Activated CD4-positive, CD25-positive, alpha-beta regulatory T cell (primary cell): ENCODE measurements at places on chromosomes 6 and 20.

GRCh38 chr6:54264581-54265272 is 43.5 kb upstream of the TINAG start:
- no peak for DNase-seq

DNA sequence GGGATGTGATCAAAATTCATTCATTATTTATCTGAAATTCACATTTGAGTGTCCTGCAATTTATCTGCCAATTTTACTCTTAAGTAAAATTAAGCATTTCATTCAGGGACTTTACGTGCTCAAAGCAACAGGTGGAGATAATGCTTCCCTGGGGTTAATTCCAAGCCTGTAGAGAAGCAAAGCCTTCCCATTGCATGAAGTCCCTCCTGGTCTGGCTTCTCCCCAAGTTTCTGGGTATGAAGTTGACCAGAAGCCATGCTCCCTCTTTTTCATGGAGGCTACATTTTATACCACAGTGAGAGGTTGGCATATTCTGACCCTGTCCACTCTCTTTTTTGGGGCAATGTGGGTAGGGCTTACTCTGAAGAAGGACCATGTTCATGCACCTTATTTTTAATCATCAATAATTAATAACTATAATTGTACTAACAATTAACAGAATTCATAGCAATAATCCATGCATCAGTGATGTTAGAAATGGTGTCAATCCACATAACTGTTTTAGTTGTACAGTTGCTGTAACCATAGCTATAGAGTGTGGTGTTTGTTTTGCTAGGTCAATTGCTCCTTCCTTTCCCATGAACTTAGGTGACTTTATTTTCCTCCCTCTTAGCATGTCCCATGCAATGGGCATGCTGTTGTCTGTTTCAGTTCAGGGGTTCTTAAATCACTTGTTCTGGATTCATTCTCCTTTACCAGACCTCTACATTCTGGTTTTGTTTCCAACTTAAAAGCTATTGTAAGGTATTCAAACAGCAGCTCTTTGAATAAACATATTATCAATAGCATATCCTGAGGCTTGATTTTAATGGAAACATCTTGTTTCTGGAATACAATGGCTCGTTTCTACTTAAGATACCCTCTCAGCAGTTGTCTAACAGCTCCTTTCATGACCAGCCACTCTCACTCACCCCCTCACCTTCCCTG is 1.5 kb downstream of the LAMA4 start:
- no peak for DNase-seq

DNA sequence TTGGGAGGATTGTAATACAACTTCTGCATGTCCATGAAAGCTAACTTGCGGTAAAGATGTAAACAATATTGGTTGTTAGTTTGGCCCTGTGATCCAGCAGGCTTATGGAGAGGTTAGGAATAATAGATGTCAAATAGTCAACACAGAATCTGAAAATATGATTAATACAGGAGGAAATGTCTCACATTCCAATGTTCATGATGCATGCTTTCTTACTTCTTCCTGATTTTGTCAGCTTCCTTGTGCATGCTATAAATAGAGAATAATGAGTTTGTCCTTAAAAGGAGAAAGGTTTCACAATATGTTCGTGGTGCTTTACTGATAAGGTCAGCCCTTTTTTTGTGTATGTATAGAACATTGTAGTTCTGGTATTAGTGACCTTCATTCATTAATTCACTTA is 136.7 kb downstream of the MMUT start:
- no peak for DNase-seq

DNA sequence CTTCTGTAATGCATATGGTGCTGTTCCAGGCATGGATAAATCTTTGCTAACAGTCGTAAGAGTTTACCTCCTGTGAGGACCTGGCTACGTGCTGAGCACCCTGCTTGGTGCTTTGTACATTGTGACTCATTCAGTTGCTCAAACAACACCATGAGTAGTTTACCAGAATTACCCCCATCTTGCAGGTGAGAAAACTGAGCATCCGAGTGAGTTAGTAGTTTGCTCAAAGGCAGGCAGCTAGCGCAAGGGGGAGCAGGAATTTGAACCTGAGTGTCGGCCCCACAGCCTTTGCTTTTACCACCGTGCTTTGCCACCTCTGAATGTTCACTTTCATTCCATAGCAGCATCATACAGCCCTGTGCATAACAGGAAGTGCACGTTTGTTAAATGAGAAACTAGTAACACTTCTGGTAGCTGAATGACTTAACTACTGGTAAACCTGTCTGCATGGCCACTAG is 121.9 kb downstream of the MTHFD1L start:
- peak; percentile 17 for DNase-seq

GRCh38 chr6:159594750-159595117 is 98.3 kb downstream of the SOD2 start:
- no peak for DNase-seq

DNA sequence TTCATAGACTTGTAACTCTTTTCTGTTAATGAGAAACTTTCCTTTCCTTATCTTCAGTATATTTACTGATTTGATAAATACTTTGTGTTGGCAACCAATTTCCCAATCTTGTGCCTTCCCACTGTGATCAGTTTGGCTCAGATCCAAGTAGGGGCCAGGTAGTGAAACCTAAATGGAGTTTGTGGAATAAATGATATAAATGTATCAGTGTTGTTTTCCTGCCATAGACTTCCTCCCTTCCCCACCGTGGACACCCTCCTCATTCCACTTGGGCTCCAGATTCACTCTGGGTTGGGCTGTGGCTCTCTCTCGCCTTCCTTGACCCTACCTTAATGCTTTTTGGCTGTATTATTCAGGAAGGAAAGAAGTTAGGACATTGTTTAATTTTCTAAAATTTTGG is 1.3 kb downstream of the ZKSCAN3 start:
- no peak for DNase-seq

DNA sequence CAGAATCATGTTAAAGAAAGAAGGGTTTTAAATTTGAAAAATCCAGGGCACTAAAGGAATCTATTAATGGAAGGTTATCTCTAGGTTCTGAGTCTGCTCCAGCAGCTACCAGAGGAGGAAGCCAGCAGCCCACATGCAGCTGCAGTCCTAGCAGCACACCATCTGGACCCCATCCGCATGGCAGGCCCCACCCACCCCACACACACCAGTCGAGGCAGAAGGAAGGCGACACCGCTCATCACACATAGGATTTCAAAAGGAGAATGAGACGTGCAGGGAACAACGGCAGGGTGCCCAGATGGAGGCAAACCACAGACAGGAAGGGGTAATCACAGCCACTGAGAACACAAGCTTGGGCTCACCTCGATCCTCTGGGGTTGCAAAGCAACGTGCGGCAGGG is 78.9 kb downstream of the GINS1 start:
- DNase-seq = no peak

DNA sequence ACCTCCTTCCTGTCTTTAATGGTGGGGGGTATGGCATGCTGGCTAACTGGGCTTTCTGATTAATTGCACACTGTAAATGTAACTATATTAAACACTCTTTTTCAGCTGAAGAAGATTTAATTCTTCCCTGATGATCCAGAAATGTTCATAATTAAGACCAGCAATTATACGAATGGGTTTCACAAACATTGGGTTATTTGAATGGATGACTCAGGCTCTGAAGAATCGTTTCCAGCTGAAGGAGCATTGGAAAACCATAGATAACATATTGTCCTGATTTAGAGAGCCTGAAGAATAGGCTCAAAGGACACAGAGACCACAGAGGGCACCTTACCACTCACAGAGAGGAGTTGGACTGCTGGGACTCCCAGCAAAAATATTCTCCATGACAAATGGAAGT is 130.7 kb upstream of the SSTR4 start:
- DNase-seq = no peak

DNA sequence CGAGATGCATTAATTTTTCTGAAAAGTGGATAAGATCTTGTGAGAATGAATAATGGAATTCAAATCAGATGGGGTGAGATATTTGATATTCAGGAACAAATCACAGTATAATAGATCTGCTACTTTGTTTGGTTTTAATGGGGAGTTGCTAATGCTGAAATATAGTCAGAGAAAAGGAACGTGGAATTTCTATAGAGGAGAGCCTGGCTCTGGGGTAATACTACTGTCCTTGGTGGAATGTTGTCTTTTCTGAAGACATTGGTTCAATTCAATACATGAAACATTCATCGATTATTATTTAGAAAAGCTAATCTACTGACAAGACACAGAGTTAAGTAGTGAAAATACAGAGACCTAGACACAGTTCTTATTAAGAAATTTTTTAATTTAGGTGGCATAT is 108.6 kb downstream of the ESR1 start:
- DNase-seq = no peak

DNA sequence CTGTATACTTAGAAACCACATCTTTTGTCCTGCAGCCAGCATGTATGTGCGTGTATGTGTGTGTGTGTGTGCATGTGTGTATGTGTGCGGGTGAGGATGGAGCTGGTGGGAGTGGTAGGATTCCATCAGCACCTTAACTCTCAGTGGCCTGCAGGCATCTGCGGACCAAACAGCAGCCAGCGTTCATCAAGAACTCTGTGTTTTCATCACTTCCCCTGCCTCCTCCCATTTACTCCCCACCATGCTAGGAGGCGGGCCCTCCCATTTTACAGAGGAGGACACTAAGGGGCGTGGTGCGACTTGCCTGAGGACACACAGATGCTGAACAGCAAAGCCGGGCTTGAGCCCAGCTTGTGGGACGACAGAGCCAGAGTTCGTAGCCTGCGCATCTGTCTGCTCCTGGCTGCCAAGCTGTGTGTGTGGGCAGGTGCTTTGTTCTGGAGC is 8.9 kb downstream of the VSTM2L start:
- DNase-seq = no peak

DNA sequence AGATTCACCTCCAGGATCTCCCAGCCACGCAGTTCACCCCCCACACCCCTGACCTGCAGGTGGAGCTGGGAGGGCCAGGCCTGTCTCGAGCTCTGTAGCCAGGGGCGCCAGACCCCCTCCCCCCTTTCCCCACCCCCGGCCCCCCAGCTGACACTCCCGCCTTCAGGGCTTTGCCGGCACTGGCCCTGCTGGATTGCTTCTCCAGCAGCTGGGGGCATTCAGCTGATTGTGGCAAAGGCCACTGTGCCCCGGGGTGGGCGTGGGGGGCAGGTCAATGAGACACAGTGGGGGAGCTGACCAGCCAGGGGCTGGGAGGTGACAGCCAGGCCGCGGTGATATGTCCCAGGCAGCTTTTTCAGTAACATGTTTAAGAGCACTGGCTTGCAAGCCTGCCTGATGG is 22.2 kb downstream of the ZBP1 start:
- no peak for DNase-seq

GRCh38 chr20:59453759-59454560 is 150.4 kb upstream of the PHACTR3 start:
- DNase-seq = no peak

DNA sequence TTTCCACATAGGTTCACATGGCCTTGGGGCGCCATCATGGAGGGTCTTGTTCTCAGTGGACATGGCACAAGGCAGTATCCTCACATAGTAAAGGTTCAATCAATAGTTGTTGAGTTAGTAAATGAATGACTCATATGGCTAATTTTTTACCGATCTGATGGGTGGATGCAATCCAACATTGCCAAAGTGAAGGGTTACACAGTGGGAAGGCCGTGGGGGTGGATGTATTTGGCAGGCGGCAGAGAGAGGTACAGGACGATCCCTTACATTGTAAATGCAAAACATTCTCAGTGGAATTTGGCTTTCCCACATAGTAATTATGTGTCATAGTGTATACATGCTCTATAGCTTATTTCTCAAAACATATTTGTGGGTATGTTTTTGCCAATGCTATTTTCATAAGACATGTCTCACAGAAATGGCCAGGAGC is 21.0 kb upstream of the PDE7B start:
- DNase-seq = no peak

- DNase-seq = no peak
These were observed 75.4 kb downstream of the ZNF133 start for GRCh38 chr20:18363708-18364107.

GRCh38 chr6:18306977-18307376 is 42.6 kb upstream of the DEK start:
- DNase-seq = no peak

DNA sequence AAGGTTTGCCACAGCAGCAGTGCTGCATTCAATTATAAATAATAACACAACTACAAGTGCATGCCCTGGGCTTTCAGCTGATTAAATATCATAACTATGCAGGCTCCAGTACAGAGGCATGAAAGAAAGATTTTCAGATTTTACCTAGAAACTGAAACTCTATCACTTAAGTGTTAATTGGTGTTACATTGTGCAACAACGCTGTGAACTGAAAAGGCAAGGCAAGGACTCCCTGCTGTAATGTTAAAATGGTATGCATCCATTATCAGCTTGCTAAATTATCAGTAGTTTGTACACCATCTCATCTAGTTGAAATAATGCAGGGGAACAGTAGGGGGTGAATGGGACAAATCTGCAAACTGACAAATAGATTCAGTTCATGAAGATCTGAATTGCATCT is 976.7 kb upstream of the MANEA start:
- no peak for DNase-seq

- no peak for DNase-seq
These were observed 40.6 kb upstream of the SAMD5 start for GRCh38 chr6:147467886-147468285.

DNA sequence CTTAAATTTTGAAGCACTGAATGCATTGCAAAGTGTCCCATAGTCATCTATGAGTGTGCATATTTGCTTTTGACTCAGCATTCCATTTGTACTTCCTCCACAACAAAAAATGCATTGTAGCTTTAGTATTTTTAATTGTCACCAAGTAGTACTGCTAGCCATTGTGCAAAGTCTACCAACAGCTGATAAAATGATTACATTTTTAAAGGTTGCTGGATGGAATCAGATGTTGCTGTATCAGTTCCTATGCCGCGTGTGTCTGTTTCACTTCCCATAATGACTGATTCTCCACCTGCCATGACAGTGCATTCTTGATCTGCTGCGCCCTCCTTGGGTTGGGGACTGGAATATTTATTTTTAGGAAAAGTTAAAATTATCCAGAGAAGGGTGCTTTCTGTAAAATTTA is 41.2 kb downstream of the SLX4IP start:
- DNase-seq = no peak

DNA sequence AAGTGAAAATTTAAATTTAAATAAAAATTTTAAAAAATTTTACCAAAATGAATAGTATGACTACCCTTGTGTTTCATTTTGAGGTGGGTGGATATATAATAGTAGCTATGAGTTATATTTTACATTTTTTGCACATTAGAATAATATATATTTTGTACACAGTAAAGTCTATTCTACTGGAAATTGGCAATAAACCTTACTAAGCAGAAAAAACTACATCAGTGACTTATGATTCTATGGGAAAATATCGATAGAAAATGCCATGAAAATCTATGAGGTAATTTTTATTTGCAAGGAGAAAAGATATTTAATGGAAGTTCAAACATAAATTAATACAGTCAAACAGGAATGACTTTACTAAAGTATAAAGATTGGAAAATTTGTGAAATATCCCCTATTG is 2.8 kb upstream of the TSPYL4 start:
- no peak for DNase-seq

- DNase-seq = peak; percentile 43
These were observed at the start of gene AIG1 for GRCh38 chr6:143060806-143061596. Gene AIG1 (plus strand): TSS chr6:143060889. CDS start chr6:143060926, 37 bp downstream.

GRCh38 chr6:14837435-14837834 is 408.4 kb upstream of the JARID2 start:
- DNase-seq = no peak

- DNase-seq = no peak
These were observed 47.5 kb downstream of the FOXC1 start for GRCh38 chr6:1657116-1657770.

- DNase-seq = no peak
These were observed 335.5 kb upstream of the POU3F2 start for GRCh38 chr6:98498866-98499265.

GRCh38 chr6:77447254-77447653 is 16.0 kb downstream of the HTR1B start:
- no peak for DNase-seq
